T follicular helper cell (primary cell): ENCODE measurements at places on chromosomes 4 and X.

- no peak for DNase-seq
Measured at GRCh38 chrX:153933748-153934147, 1.1 kb downstream of the NAA10 start.

- DNase-seq: no peak
Measured at GRCh38 chr4:12221031-12221430, 792.3 kb upstream of the HS3ST1 start.

- DNase-seq: no peak
Measured at GRCh38 chr4:185369731-185370130, 26.0 kb downstream of the LRP2BP start.

GRCh38 chrX:6002056-6002455 lies 226.6 kb downstream of the NLGN4X start:
- no peak for DNase-seq

- DNase-seq: no peak
Measured at GRCh38 chr4:55098456-55099204, 26.8 kb downstream of the KDR start.
